ENCODE measurements at places on chromosomes 3 and 15.

- DNase-seq, result no peak
Measured at GRCh38 chr3:157026091-157026490, 133.9 kb downstream of the CCNL1 start.

DNA sequence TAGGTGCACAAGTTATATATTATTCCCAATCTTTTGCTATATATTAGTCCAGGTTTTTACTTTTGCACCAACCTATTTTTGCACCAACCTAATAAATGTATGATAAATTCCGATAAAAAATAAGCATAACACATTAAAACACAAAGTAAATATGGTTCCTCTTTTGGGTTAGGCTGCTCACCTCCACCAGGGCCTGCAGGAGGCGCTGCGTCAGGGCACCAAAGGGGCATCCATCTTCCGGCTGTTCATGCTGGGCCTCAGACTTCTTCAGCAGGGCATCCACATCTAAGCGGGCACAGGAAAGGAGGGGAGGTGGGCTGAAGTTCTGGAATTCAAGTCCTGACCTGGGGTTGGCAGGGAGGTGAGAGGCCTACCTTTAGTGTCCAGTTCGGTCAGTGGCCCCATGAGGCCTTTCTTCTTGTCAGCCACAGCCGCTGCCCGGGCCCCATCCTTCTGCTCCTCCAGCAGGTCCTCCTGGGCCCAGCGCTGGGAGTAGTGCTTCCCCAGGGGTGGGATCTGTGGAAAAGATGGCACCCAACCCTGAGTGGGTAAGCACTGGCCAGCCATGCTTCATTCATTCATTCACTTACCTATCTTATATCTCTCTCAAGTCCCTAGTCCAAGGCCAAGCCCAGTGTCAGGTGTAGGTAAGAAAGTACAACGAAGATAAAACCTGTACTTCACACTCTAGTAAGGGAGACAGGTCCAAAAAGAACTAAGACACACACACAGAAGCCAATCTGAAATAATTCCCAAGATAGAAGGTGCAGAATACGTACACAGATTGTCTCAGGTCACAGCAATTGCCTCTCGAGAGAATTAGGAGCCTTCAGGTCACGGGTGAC lies 5.2 kb downstream of the TADA3 start:
- DNase-seq, result no peak

DNA sequence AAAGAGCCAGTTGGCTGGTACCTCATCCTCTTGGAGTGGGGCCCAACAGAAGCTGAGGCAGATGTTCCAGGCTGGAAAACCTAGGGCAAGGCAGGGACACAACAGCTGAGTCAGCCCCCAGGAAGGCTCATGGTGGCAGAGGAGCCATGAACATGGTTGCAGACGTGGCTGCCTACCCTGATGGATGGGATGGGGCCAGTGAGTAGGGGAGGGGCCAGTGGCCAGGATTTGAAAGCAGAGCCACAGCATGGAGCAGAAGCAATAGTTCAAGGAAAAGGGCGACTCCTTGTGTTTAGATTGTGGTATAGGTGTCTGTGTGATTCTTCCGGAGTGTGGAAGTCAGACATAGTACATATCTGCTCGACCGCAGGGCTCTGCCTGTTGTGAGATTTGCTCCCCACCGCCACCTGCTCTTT lies 24.2 kb downstream of the PXYLP1 start:
- peak; percentile 68 for DNase-seq

DNA sequence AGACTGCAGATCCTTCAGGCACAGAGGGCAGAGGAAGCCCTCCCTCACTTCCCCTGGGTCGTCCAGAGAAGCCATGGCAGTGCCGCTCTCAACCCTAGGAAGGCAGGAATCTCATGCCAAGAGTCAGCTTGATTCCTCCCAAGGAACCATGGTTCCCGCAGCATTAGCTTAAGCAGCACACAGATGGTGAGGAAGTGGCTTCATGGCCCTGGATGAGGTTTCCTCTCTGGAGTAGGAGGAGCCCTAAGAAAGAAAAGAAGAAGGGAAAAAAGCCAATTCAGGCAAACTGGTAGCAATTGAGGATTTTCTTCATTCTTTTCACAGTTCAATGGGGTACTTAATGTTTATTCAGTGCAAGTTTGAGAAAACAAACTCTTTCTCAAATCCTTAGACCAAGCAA lies 2.9 kb downstream of the RBSN start:
- DNase-seq, result no peak

- DNase-seq, result no peak
Measured at GRCh38 chr15:45801543-45801942, 166.7 kb downstream of the SQOR start.

- DNase-seq, result no peak
Measured at GRCh38 chr3:37135561-37135960, 38.8 kb downstream of the LRRFIP2 start.

GRCh38 chr15:80774486-80774885 lies 4.7 kb upstream of the CEMIP start:
- DNase-seq, result no peak

Measured in CD4-positive, alpha-beta T cell treated with Interleukin-12 subunit alpha and Interleukin-12 subunit beta, for 1 hour (primary cell).